IPS DF 6.9 (cell line): ENCODE measurements at places on chromosomes 7 and 10.

DNA sequence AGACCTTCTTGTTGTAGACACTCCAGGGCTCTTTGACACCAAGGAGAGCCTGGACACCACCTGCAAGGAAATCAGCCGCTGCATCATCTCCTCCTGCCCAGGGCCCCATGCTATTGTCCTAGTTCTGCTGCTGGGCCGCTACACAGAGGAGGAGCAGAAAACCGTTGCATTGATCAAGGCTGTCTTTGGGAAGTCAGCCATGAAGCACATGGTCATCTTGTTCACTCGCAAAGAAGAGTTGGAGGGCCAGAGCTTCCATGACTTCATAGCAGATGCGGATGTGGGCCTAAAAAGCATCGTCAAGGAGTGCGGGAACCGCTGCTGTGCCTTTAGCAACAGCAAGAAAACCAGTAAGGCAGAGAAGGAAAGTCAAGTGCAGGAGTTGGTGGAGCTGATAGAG lies 5.5 kb downstream of the GIMAP7 start:
- no peak for DNase-seq

GRCh38 chr10:44863344-44864047 lies 47.6 kb upstream of the TMEM72 start:
- DNase-seq, result no peak

GRCh38 chr7:74283858-74284447 lies 5.3 kb upstream of the CLIP2 start:
- DNase-seq, result no peak

DNA sequence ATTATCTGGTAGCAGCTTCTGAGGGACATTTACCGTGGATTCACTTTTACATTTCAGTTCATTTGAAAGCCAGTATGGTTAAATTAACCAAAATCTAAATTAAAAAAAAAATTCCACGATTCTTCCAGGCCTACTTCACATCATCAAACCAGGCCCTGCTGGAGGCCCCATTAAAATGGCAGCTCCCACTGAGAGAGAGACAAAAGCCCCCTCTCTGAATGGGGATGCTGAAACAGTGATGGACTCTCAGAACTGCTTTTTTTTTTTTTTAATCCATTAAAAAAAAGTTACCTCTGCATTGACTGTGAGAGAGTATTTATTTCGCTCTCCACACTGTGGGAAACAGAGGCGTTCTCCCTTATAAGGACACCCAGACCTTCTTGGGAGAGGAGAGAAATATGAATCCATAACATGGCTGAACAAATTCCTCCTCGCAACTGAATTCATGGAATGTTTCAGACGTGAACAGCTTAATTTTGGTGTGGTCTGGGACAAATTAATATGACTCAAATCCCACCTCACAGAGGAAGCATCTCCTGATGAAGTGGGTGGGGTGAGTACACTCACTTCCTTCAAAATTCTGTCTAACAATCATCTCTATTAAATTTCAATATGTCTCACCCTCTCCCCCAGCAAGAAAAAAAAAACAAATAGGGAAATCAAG lies 73.5 kb downstream of the SAMD9 start:
- peak; percentile 39 for DNase-seq

- DNase-seq, result no peak
Observed at GRCh38 chr7:28587211-28587610, 174.9 kb downstream of the CREB5 start.

GRCh38 chr10:101840102-101840684 lies 3.4 kb downstream of the KCNIP2 start:
- DNase-seq, result peak; percentile 54

DNA sequence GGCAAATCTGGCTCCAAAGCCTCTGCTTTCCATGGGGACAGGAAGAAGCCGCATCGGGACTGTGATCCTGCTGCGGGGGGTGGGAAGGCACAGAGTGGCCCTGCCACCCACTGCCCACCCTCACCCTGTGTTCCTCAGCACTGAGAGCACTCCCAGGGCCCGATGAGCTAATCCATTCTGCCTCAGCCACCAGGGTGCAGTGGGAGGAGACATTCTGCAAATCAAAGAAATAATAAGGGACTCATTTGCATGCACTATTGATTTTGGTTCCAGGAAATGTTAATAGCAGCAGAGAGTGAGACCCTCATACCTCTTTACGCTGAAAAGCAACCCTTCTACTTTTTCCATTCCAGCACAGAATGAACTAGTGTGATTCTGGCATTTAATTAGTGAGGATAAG lies 572.8 kb downstream of the INHBA start:
- no peak for DNase-seq

- DNase-seq, result no peak
Observed at GRCh38 chr10:69567920-69568319, 5.3 kb downstream of the NEUROG3 start.

DNA sequence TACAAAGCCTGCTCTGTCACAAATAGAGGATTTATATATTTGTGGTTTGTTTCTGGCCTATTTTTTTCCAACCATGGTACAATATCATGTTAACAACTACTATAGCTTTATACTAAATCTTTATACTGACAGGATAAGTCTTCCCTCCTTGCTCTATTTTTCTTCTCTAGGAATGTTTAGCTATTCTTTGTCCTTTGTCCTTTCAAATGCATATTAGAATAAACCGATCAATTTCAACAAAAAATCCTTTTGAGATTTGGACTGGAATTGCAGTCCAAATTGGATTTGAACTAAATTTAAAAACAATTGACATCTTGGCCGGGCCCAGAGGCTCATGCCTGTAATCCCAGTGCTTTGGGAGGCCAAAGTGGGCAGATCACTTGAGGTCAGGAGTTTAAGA lies 39.2 kb upstream of the CTTNBP2 start:
- no peak for DNase-seq

DNA sequence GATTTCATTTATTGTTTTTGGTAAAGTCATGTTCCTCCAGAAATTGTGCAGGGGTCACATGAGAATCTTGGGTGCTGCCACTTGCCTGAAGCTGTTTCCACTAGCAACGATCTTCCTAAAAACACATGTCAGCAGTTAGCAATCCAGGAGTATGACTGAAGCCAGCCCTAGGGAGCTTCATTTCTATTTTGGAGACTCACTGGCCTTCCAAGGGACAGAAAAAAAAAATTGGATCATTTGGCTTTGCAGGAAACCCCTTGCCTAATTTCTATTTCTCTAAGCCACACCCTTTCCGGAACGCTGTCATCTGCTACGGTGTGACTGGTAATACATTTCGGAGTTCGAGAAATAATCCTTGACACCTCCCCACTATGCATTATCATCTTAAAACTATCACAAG lies 204.7 kb downstream of the TAX1BP1 start:
- DNase-seq, result no peak

DNA sequence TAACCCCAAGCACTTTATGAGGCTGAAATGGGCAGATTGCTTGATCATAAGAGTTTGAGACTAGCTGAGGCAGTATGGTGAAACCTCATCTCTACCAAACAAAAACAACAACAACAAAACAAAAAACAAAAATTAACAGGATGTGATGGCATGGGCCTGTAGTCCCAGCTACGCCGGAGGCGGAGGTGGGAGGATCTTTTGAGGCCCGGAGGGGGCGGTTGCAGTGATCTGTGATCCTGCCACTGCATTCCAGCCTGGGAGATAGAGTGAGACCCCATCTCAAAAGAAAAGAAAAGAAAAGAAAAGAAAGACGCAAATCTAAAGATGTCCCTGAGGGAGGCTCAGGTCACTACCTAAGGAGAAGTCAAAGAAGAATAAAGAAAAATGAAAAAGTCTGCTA lies 35.3 kb upstream of the AGR2 start:
- DNase-seq, result no peak

- no peak for DNase-seq
Observed at GRCh38 chr7:26686448-26686981, 177.9 kb downstream of the SKAP2 start.

- no peak for DNase-seq
Observed at GRCh38 chr10:80171248-80171660, 34.1 kb downstream of the ANXA11 start.

GRCh38 chr10:30671026-30671616 lies 41.6 kb upstream of the LYZL2 start:
- peak; percentile 43 for DNase-seq
